ENCODE measurements at places on chromosomes 6 and 20.
A peak's percentile ranks its signal among the peaks of the same experiment; 100 is the strongest.

DNA sequence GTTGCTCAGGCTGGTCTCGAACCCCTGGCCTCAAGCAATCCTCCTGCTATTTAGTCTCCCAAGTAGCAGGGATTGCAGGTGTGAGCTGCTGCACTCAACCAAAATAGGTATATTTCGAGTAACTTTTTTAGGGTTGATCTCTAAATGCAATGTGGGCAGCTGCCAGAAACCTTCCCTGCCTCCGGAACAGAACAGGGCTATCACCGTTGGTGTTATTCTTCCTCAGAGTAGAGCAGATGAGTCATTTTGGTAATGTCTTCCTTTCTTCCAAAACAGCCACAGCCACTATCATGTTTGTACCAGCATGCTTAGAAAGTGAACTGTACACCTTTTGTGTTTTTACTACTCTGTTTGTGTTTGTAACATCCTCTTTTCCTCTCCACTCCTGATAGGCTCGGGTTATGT lies 44.1 kb downstream of the SNX9 start:
- peak; percentile 41 for DNase-seq

DNA sequence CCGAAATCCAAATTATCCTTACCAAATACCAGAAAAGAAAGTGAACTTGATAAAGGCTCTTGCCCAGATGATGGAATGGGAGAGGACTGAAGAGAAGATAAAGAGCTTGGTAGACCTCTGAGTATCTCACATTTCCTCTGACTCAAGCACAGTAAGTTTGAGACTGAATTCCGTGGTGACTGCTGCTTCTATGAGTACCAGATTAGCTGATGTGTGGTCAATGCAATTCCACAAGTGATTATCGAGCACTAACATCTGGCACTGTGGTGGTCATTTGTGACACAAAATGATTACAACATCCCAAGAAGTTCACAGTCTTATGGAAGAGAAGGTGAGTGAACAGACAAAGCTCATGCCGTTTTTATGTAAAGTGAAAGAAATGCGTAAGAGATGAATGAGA lies 2.6 kb upstream of the RPS6KA2 start:
- peak; percentile 92 for DNase-seq

DNA sequence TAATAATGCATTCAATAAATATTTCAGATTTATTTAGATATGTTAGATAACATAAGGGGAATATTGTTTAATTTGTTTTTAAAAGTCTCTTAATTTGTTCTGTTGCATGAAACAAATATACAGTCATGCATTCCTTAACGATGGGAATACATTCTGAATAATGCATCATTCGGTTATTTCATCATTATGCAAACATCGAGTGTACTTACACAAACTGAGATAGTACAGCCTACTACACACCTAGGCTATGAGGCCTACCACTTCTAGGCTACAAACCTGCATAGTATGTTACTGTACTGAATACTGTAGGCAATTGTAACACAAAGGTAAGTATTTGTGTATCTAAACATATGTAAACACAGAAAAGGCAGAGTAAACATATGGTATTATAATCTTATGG lies 118.7 kb downstream of the EPHA7 start:
- no peak for DNase-seq

DNA sequence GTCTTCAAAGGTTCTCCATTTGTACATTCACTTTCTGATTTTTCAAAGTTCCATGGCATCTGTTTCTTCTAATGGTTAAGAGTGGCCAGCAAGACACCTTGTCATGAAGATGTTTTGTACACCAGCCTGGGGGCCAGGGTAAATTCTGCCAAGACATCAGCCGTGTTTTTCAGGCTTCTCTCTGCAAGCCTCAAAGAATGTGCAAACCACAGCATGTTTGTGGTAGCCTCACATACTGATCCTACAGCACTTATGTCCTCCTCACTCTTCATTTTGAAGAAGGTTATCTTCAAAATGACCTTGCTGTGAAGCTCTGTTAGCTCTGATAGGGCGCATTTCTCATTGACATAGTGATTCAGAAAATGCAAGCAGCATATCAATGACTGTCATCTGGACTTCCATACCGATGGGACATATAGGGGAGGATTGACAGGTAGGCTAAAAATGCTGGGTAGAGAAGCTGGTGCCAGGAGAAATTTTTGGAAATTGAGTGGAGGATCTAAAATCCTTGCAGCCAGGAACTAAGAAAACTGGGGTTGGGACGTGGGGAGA lies 59.3 kb upstream of the SPTLC3 start:
- DNase-seq: peak; percentile 28

- DNase-seq: peak; percentile 95
Measured at GRCh38 chr6:143405373-143406154, 44.9 kb downstream of the ADAT2 start.

GRCh38 chr20:33246077-33246476 lies 10.3 kb downstream of the BPIFA1 start:
- no peak for DNase-seq

GRCh38 chr6:134324766-134325165 lies 6.9 kb upstream of the SGK1 start:
- DNase-seq: no peak

GRCh38 chr20:51237278-51237677 lies 214.4 kb upstream of the KCNG1 start:
- no peak for DNase-seq

DNA sequence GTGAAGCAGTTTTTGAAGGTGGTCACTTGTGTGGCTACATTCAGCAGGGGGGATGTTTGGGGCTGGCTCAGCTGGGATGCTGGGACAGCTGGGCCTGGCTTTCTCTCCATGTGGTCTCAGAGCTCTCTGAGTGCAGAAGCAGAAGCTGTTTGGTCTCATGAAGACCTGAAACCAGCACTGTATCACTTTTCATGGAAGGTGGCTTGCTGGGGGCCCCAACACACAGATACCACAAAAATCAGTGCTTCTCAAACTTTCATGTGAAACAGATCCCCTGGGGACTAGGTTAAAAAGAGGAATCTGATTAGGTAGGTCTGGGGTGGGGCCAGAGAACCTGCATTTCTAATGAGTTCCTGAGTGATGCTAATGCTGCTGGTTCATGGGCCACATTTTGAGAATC lies 347.3 kb downstream of the DHX35 start:
- no peak for DNase-seq

- no peak for DNase-seq
Measured at GRCh38 chr6:108350528-108350927, 55.7 kb downstream of the AFG1L start.

DNA sequence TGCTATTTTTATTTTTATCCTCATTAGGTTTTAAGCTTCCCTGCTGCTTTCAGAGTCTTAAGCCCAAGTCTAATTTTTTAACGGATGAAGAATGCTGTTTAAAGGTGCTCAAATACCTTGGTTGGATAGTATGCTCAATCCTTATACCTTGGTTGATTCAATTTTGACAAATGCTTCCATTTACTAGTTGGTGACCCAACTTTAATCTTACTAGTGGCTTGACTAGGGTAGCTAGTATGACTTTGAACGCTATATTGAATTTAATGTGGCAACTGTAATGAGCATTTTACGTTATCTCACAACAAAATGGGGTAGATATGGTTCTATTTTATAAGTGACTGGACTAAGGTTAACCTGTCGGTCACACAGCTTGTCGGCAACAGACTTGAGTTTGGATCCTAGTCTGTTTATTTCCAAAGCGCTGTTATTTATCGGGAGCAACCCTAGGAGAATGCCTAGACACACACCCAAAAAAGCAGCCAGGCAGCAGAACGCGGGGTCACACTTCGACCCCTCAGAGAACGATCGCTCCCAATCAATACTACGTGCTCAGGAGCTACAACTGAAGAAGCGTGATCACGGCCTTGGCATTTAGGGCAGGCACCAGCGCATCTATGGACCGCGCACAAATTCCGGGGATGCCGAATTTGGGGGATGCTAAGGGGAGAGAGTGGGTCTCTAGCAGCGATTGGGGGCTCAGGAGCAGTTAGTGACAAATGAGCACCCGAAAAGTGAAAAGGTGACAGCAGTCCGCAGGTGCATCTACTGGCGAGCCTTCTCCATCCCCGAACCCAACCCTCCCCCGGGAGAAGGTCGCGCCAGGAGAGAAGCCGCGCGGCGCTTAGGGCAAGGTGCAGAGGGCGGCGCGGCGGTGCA lies 586 bp upstream of the ALDH5A1 start:
- DNase-seq: no peak

DNA sequence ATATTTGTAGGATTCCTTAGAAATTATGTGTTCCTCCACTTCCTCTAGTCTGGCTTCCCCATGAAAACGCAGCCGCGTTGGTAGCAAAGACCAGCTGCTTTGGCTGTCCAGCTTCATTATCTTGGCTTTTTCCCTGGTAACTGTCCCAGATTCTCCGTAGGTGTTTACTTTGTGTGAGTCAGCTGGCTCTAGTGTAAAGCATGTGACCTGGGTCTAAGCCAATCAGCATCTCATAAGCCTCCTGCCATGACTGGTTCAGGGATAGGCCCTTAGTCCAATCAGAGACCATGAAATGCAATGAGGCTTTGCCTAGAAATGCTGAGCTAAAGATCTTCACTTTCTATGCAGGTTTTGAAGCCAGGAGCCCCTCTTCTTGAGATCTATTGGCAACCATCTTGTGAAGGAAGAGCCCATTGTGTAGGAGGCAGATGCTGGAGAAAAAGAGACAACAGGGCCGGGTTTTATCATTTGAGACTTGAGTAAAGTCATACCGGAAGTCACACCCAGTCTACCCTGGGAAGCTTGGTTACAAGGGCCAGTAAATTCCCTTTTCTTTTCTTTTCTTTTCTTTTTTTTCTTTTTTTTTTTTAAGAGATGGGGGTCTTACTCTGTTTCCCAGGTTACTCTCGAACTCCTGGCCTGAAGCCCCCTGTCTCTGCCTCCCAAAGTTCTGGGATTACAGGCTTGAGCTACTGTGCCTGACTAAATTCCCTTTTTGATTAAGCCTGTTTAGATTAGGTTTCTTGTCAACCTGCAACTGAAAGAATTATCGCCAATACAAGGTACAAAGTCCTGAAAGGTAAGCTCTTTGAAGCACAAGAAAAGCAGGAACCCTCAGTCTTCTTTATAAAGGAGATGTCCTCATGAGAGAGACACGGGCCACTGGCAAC lies 256.5 kb upstream of the RREB1 start:
- peak; percentile 90 for DNase-seq

GRCh38 chr6:137405806-137406205 lies 88.4 kb downstream of the OLIG3 start:
- DNase-seq: no peak

DNA sequence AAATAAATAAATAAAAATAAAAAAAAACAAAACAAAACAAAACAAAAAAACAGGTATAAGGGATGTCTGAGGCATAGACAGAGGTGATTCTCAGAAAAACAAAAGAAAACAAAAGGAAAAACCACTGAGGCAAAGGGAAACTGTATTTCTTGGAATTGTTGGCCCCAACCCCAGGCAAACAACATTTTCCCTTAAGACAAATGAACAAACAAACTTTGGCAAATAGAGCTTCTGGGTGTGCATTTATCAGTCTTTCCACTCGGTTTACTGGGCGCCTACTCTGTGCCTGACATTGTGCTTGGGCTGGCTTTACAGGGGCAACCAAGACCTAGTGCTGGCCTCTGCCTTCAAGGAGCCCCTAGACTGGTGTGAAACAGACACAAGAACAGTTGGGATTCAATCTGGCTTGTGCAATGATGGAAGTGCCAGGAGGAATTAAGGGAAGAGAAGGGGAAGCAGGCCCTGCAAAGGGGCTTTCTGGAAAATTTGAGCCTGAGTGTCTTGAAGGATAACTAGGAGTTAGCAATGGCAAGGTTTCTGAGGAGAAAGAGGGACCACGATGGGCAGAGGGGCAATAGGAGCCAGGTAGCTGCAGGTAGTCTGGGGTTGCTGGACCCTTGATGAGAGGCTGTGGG lies 33.8 kb upstream of the IER3 start:
- DNase-seq: no peak

DNA sequence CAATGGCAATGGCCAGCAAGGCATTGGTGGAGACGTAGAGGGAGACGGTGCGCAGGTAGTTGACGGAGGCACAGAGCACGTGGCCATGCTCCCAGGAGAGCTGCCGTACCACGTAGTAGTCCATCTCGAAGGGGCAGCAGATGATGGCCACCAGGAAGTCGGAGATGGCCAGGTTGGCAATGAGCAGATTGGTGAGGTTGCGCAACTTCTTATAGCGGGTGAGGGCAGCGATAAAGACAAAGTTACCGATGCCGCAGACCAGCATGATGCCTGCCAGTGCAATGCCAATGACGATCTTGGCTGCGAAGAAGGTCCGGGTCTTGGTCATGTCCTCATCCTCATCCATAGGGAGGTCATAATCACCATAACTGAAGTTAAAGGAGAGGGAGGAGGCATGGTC lies 2.8 kb downstream of the PROKR2 start:
- no peak for DNase-seq

DNA sequence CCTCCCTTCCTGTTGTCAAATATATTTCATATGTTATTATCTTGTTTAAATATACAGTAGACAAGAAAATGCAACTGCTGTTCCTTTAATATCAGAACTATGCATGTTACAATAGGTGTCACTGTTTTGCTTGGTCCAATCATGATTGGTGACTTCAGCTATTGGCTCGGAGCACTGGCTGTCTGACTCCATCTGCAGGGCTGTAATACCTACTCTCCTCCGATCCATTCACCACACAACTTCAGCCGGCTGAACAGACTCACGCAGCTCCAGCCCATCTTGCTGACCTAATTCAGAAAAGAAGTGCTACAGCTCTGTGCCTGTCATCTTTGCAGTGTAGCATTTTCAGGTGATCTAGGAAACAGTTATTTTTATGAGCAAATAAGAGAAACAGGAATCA lies at the start of gene BTBD3:
Gene BTBD3, plus strand, starts transcription at position 231 of the 400 bp plus-strand sequence. CDS start 383 bp downstream, outside the sequence.
- DNase-seq: peak; percentile 73

DNA sequence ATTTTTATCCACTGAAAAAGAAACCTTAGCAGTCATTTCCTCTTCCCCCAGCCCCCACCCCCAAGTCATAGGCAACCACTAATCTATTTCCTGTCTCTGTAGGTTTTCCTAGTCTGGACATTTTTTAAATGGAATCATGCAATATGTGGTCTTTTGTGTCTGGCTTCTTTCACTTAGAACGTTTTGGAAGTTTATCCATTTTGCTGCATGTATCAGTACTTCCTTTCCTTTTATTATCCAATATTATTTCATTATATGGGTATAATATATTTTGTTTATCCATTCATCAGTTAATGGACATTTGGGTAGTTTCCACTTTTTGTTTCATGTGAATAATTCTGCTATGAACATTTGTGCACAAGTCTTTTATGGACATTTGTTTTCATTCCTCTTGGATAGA lies 99.3 kb upstream of the BMP5 start:
- DNase-seq: no peak

DNA sequence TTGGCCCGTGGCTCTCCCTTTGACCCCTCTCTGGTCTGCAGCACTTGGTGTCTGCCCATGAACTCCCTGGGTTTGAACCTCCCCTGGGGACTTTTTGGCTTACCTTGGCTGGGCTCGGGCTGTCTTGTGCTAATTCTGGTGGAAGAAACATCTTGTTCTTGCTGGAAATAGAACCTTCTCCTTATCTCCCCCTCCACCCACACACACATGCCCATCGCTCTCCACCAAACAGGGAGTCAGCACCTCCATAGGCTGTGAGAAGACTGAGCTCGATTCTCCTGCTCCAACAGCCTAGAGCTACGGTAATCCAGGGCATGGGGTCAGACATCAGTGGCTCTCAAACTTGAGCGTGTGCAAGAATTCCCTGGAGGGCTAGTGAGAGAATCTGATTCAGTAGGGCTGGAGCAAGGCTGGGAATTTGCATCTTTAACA lies 114.4 kb upstream of the SLC22A23 start:
- no peak for DNase-seq

Data from astrocyte (in vitro differentiated cells and primary cell).